NCI-H460 (cell line): ENCODE measurements at places on chromosomes 16 and 17. TPM values are rescaled to one million over a fixed set of nuclear protein-coding genes. Genes with fewer than 3 reads are reported as not detected.

- no peak for DNase-seq
These were observed 72.0 kb upstream of the MAF start for GRCh38 chr16:79672524-79672923.

- DNase-seq: no peak
These were observed 94.2 kb upstream of the HSBP1 start for GRCh38 chr16:83713597-83713996.

- no peak for DNase-seq
These were observed 49.9 kb upstream of the CPNE2 start for GRCh38 chr16:57042157-57043111.

Gene CHTF18
- total RNA-seq: 10.9 and 12.1 TPM in 2 replicates

DNA sequence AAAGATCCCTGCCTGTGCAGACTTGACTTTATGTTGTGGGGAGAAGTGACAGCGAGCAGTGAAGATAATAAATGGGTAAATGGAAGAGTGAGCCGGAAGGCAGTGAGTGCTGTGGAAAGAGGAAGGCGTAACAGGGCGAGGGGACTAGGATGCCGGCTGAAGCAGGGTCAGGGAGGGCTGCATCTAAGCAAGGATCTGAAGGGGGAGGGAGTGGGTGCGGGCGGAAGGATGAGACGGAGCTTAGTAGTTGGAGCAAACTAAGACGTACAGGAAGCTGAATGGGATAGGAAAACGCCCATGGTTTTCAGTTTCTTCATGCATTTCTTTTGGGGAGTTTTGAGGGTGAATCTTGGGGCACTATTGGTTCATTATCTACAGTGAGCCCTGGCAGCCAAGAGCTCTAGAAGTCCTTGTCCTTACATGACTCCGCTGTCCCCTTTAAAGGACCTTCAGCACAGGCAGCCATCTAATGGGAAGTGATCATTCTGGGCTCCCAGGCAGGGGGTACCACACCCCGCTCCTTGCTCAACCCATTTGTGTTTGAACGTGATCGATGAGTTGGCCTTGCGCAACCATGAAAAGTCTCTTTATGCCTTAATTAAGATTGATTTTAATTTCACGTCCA, 10.4 kb upstream of the NAT9 start:
- DNase-seq: no peak

- no peak for DNase-seq
These were observed 13.8 kb downstream of the NETO2 start for GRCh38 chr16:47129755-47130435.

DNA sequence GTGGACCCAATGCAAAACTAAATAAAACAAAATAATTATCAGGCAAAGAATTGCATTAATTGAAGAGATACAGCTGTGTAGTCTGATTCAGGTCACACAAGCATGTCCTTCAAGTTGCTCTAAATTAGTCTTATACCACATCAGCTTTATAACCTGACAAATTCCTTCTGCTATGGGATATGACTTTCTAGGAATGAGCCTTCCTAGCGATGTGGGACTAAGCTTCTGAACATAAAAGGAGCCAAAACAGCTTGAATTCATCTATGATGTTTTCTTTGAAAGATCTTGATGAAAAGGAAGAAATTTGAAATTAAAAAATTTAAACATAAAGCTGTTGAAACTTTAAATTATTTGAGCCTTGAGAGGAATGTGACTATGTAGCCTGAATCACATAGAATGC, 1409.1 kb downstream of the CDH11 start:
- no peak for DNase-seq

GRCh38 chr16:6827267-6827666, 505.4 kb upstream of the RBFOX1 start:
- DNase-seq: no peak

Gene DNAI2
- not detected in 2 replicates for total RNA-seq

DNA sequence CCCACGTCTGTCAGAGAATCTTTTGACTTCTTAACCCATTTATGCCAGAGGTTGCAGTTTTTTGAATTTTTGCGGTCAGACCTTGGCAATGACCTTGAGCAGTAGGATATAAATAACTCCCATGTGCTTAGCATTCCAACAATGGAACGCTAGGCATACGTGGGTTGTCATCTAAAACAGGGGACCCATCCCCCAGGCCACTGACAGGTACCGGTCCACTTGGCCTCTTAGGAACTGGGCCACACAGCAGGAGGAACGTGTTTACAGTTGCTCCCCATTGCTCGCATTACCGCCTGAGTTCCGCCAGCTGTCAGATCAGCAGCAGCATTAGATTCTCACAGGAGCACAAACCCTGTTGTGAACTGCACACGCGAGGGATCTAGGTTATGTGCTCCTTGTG, 76.8 kb upstream of the LGALS9 start:
- no peak for DNase-seq

- DNase-seq: no peak
These were observed 26.8 kb upstream of the CIBAR2 start for GRCh38 chr16:85138825-85139627.

DNA sequence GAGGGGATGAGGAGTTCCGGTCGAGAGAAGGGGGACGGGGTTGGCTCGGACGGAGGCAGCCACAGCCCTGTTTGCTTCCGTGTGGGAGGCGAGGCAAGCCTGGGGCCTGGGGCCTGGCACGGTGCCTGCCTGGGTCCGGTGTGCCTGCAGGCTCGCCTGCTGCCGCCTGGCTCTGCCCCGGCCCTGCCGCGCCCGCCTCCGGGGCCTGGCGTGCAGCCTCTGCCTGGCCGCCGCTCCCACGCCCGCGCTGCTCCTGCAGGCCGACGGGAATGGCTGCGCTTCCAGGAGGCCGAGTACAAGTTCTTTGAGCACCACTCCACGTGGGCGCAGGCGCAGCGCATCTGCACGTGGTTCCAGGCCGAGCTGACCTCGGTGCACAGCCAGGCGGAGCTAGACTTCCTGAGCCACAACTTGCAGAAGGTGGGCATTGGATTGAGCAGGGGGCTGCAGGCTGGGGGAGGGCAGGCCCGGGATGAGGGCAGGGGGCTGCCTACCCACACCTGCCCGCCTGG, 53.1 kb downstream of the MRC2 start:
- no peak for DNase-seq

Gene ACE
- 0.22 TPM in 1 of 2 replicates, not detected in the other for total RNA-seq

Gene FBXO39
- not detected in 2 replicates for total RNA-seq

DNA sequence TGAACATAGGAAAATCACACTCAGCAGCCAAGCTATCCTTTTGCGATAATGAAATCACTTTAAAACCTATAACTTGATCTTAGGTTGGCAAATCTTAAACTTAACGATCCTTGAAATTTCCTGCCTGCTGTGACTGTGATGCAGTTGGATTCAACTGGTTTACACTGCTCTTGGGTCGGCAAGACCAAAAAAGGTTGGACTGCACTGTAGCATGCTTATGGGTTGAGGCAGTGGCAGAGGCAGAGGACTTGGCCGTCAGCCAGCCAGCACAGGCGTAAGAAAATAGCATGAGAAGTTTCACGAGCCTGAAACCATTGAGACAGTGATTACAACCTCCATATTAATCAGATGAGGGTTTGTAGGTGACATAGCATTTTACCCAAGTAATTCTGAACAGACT, 21.4 kb downstream of the WSB1 start:
- DNase-seq: no peak

Gene TEX19
- total RNA-seq: 0.20 and 0.57 TPM in 2 replicates

GRCh38 chr16:9115277-9115676, 23.8 kb downstream of the HAPSTR1 start:
- no peak for DNase-seq

Gene PSMD11
- 147 and 204 TPM in 2 replicates for total RNA-seq

DNA sequence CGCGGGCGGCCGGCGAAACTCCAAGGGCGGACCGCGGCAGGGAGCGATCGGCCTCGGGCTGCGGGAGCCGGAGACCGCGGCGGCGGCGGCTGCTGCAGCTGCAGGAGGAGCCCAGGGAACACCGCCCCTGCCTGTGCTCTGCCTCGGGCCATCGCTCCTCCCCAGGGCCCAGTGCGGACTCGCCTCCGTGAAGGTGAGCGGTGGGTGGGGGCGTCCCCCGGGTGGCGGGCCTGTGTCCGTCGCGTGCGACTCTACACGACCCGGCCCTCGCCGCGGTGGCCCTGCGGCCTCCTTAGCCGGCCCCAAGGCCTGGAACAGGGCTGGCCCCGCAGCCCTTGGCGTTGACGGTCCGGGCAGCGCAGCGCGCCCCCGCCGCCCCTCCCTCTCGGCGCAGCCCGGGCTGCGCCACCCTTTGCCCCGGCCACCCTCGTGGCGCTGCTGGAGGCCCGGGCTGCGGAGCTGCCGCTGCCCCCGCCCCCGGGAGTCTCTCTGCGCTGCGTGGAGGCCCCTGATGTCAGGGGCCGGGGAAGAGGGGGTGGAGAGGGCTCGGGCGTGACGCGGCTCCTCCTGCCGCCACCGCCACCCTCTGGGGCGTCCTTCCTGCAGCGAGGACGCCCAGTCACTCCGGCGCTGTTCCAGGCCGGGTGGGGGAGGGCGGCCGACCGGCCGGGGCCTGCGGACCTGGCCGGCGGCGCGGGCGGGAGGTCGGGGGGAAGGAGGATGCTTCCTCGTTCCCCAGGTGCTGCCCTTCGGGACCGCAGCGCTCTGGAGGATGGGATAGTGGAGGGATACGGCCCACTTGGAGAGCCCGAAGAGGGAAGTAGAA, 485 bp downstream of the DYNLL2 start:
- peak; percentile 29 for DNase-seq

Gene ZSCAN32
- total RNA-seq: 14.3 and 19.5 TPM in 2 replicates

Gene MYO18A
- 10.6 and 10.9 TPM in 2 replicates for total RNA-seq

DNA sequence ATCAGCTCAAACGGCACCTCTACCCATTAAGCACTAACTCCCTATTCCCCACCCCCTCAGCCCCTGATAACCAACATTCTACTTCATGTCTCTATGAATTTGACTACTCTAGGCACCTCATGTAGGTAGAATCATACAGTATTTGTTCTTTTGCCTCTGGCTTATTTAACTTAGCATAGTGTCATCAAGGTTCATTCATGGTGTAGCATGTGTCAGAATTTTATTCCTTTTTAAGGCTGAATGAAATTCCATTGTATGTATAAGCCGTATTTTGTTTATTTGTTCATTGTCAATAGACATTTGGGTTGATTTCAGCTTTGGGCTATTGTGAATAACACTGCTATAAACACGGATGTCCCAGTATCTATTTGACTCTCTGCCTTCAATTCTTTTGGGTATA, 794.9 kb upstream of the SOX9 start:
- no peak for DNase-seq

Gene CCL4
- not detected in 2 replicates for total RNA-seq

- no peak for DNase-seq
These were observed 167.0 kb downstream of the MRM1 start for GRCh38 chr17:36768394-36768793.

DNA sequence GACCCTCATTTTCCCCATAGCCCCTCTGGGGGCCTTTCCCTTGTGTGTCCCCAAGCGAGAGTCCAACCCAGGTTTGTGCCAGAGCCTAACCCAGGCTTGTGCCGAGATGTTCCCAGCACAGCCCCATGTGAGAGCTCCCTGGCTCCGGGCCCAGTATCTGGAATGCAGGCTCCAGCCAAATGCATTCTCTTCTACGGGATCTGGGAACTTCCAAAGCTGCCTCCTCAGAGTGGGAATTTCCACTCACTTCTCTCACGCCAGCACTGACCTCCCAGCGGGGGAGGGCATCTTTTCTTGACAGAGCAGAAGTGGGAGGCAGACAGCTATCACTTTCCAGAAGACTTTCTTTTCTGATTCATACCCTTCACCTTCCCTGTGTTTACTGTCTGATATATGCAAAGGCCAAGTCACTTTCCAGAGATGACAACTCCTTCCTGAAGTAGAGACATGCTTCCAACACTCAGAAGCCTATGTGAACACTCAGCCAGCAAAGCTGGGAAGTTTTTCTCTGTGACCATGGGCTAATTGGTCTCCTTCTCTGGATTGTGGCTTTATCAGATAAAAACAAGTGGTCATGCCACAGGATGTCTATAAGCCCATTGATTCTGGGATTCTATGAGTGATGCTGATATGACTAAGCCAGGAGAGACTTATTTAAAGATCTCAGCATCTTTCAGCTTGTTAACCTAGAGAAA, 2.5 kb upstream of the CCL2 start:
- DNase-seq: no peak

Gene NOD2
- 0.02 TPM in 1 of 2 replicates, not detected in the other for total RNA-seq

GRCh38 chr17:20133517-20133916, 124.4 kb downstream of the SPECC1 start:
- no peak for DNase-seq

DNA sequence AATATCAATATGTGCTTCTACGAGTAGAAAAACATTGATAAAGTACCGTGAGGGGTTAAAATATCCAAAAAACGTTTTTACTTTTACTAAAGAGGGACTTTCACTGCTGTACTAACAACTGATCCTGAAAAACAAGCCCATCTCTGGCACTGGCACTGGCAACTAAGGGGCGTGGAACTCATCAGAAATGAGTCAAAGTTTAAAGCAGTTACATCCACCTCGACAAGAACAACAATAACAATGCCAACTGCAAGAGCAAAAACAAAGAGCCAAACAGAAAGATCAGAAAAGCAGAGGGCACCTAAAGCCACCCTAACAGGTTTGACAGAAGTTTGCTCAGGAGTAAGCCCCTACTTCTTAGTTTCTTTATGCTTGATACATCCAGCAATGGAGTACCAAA, 13.1 kb downstream of the MBTPS1 start:
- DNase-seq: no peak

Gene KRT14
- total RNA-seq: not detected in 2 replicates

Gene SMIM36
- not detected in 2 replicates for total RNA-seq

DNA sequence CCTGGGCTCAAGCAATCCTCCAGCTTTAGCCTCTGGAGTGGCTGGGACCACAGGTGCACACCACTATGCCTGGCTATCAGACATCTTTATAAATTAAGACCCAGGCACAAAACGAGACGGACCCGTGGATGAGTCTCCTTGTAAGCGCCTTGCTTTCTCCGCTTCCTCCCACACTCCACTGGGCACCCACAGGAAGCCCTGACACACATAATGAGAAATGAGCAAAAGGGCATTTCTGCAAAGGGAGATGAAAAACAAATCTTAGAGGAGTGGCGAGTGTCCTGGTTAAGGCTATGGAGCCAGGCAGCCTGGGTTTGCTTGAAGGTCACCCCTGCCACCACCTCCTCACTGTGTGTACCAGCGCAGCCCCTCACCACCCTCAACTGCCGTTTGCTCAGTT, 56.3 kb downstream of the XYLT1 start:
- no peak for DNase-seq

DNA sequence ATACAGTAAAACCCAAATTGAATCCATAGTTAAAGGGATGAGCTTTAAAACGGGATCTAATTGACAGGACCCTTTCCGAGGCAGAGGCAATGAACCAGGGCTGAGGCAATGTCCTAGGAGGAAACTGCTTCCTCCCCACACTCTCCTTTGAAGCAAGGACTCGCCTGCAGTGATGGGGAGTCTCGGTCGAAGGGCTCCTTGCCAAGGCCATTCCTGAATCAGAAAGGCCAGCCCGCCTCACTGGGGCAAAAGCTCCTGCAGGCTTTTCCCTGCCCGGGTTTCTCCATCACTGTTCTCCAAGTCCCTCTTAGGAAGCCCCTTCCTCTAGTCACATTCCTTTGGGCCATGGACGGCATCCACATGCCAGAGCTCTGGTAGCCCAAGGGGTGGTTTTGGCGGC, 132.0 kb downstream of the RBFOX3 start:
- no peak for DNase-seq

Gene MAPT
- total RNA-seq: 3.5 and 4.0 TPM in 2 replicates

DNA sequence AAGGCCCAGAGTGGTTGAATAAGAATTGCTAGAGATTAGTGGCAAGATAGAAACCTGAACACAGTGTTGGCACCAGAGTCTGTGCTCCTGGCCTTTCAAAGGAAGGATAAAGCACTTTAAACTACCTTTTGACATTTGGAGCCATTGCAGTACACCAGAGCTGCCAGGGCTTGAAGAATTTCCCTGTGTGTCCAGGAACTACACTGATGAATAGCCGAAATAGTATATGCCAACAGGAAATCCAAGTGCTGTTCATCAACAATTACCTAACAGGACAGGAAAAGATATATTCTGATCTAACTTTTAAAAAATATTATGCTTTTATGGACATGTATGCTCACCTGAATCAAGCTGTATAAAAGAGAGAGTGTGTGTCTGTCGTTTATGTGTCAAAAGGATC, 5.1 kb downstream of the HEATR6 start:
- DNase-seq: no peak

Gene C1QTNF1
- 0.22 TPM in 1 of 2 replicates, not detected in the other for total RNA-seq
